Fibroblast of upper back skin (primary cell): ENCODE measurements at places on chromosomes 1 and 21.
A peak's percentile ranks its signal among the peaks of the same experiment; 100 is the strongest.

GRCh38 chr1:211641044-211641800 is 34.2 kb downstream of the NEK2 start:
- no peak for DNase-seq

- no peak for DNase-seq
These were observed 100.1 kb upstream of the C1orf174 start for GRCh38 chr1:3999941-4000735.

DNA sequence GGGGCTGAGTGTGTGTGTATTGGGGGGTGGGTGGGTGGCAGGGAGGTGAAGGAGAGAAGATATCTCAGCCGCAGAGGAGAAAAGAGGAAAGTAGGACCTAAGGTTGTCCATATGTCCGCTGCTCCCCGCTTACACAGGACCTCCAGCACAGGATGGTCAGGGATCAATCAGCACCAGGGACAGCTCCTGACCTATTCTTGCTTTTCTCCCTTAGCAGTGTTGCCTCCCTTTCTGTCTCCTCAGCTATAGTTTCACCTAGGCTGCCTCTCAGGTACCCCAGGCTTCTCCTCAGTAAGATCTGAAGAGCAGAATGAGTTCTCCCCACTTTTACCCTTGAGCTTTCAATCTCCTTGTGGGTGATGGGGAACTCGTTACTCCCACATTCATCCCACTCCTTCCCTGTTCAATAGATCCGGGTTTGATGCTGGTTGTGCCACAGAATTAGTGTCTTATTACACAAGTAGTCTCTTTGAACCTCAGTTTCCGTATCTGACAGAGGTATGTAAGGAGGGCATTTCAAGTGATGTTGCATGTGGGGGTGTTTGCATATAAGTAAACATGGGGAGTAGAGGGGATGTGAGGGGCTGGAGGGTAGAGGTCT is 1.4 kb upstream of the DPH2 start:
- DNase-seq = no peak

GRCh38 chr1:208170252-208170651 is 73.9 kb downstream of the PLXNA2 start:
- DNase-seq = no peak

- no peak for DNase-seq
These were observed 31.3 kb upstream of the MYBPHL start for GRCh38 chr1:109338091-109338490.

GRCh38 chr1:22115286-22115685 is 27.6 kb downstream of the WNT4 start:
- DNase-seq = no peak

DNA sequence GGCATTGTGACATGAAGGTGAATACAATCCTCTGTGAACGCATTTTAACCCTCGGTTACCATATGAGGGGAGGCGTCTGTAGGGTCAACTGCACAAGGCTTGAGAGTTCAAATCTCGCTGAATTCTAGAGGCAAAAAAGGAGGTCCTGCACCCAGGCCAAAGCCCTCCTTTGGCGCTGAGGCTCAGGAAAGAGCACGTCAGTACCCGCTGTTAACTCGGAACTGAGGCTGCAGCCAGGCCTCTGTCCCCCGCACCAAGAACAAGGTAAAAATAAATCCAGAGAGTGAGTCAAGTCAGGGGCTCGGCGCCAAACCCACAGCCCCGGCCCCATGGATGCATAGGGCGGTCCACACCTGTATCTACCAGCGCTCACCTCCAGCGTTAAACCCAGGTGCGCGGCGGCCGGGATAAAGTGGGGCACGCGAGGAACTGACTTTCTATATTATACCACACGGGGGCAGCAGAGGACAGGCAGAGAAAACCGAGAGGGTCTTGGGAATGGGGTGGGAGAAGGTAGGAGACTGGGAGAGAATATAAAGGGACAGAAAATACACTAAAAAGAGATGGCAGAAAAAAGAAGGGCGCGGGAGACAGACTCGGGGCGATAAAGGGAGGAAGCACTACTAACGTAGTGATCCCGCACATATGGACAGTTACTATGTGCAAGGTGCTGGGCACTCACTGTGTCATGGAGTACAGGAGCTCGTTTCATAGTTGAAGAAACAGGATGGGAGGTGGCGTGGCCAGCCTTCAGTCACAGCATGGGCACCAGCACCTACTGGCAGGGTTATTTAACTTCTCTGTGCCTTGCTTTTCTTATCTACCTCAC is 54.9 kb downstream of the DMRTA2 start:
- peak; percentile 16 for DNase-seq

DNA sequence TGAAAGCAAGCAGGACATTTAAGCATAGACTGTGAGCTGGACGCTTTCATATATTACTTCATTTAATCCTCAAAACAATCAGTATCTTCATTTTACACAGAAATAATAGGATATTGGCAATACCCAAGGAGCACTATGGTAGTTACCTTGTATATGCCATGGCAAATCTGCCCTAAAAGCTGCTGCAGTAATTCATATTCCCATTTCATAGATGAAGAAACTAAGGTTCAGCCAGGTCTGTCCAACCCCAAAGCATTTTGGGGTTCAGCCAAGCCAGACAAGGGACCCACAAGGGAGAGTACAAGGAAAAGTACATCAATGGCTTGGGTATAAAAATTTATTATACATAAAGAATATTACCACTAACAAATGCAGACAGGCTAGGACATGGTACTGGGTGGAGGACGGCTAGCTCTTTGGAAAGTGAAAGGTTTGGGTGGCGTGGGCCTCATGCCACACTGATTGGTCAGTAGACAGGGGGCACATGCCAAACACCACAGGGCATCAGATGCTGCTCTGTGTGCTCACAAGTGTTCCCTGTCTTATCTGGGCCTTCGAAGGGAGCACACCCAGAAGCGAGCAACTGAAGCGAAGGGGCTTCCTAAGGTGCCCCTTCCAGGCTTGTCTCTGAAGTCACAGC is 23.9 kb upstream of the PTAFR start:
- no peak for DNase-seq

- DNase-seq = no peak
These were observed 3.0 kb downstream of the KIAA2013 start for GRCh38 chr1:11923069-11923826.

DNA sequence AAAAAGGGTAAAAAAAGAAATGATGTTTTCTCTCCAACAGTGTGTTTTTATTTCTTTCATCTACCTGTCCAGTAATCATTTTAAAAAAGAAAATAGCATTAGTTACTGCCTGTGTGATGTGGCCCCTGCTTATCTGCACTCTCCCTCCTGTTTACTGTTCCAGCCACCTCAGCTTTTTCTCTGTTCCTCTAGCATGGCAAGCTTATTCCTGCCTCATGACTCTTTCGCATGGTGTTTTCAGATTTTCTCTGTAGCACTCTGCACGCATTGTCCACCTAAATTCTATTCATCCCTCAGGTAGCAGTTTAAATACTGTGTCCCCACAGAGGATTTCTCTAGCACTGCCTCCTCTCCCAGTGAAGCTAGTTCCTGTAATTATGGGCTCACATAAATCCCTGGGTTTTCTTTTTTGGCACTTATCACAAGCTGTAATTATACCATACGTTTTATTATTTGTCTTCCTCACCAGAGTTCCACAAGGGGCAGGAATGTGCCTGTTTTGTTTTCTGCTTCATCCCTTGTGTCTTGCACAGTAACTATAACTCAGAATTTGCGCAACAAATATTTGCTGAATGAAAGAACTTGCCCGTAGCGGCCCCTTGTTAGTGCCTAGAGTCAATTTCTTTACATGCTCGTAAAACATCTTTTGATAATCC is 51.4 kb upstream of the LRIG2 start:
- DNase-seq = peak; percentile 6

DNA sequence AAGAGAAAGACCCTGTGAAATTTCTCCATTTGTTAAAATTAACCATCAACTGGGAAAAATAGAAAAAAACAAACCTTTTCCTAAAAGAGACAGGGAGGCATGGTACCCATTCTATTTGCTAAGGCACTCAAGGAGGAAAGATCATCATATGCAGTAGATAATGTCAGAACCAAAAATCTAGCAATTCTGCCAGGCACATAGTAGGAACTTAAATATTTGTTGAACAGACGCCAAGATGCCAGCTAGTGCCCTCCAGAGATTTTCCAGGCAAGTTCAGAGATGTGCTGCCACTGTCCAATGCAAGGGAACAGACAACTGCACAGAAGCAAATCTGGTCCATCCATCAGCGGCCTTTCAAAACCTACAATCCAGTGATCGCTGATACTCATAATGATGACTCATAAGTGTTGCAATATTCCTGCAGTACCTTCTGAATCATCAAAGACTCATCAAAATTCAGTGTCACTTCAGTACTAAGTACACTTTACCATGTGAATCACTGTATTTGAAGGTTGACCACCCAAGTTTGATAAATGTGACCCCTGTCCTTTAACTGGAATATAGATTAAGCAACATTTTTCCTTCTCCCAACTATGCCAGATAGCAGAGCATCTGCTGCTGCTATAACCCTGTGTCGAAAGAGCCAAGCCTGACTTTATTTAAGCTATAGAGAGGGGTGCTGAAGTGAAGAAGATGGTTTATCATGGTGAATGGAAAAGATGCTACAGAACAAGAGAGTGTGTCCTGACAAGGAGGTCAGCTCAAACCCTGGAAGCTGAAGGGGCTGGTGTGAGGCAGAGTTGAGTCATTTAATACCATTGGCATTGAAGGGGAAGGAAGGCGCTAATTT is 99.1 kb downstream of the MT1HL1 start:
- peak; percentile 95 for DNase-seq

DNA sequence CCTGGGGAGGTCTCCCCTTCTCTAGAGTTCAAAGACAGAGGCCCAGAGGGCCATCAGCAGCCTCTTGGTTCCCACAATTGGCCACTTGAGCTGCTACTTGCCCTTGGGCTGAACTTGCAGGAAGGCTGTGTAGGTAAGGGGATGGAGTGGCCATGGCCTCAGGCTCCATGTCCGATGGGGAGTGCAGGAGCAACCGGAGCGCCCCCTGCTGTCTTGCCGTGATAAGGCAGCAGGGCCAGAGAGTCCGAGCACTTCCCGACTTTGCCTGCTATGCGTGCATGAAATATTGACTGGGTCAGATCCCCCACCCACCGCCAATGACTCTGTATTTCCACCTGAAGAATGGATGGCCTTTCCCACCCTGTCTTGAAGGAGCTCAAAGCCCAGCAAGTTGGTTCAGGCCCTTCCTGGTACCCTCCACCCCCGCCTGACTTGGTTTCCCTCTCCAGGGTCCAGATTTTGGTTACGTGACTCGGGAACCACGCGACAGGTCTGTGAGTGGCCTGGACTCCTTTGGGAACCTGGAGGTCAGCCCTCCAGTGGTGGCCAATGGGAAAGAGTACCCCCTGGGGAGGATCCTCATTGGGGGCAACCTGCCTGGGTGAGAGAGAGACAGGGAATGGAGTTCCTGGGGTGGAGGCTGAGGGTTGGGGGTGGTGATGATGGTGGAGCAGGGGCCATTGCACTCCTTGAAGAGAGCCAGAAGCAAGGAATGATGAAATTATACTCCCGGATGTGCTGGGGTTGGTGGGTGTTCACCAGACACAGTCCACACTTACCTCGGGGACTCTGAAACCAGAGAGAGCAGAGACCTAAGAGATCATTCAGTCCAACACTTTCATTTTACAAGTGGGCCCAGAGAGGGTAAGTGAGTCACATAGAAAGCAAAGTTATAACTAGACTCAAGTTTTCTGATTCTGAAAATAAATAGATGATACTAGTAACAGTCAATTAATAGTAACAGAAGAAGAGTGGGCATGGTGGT is 25.6 kb downstream of the PADI3 start:
- peak; percentile 53 for DNase-seq

DNA sequence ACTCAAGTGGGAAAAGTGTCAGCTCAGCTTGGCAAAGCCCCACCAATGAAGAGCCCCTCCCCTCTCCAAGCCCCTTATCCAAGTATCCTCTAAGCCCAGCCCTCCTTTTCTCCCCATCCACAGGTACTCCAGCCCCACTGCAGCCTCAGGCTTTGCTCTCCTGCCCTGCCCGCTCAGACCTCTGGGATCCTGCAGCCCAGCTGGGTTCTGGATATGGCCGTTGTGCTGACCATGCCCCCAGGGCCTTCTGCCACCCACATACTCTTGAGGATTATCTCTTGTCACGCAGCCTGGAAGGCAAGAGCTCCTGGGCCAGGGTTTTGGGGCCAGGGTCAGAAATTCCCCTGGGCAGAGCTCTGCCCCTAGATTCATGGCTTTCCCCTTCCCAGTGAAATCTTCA is 4.7 kb downstream of the SHISA4 start:
- no peak for DNase-seq

DNA sequence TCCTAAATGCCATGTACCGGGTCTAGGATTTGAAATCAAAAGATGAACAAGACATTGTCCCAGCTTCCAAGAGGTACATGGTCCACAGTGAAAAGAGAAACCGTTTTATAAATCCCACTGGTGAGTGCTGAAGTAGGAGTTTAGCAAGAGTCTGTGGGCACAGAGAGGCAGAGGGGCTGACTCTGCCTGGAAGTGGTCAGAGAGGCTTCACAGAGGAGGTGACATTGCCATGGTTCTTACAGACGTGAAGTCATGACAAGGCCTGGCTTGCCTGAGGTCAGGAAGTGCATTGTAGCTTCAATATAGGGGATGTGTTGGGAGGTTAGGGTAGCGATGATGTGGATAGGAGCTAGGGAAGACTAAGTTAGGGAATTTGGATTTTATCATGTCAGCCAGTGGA is 28.4 kb downstream of the MAPKAPK2 start:
- no peak for DNase-seq

DNA sequence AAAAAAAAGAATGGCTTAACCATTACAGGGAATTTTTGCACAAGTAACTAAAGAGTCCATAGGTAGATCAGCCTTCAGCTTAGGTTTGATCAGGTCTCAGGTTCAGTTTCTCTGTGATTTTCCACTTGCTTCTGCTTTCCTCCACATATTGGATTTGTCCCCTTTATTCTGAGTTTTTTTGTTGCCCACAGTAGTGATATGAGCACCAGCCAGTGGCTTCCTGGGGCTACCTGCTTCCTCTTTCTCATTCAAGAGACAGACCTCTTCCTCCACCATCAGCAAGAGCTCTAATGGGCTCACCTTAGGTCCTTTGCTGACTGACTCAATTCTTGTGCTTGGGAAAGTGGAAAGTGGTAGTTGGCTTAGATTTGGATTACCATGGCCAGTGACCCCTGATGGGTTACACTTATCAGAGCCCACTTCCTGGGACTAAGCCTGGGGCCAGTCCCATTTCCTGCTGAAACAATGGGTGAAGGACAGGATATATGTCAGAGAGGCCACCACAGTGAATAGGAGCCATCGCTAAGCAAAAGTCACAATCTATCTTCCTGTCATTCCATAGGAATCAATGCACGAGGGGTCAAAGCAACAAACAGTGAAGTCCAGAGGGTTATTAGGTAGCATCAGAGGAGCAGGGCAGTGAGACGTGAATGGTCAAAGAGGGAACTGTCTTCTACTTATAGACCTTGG is 12.8 kb upstream of the PLA2G2E start:
- no peak for DNase-seq
